ENCODE measurements at places on chromosomes 3 and 15.

DNA sequence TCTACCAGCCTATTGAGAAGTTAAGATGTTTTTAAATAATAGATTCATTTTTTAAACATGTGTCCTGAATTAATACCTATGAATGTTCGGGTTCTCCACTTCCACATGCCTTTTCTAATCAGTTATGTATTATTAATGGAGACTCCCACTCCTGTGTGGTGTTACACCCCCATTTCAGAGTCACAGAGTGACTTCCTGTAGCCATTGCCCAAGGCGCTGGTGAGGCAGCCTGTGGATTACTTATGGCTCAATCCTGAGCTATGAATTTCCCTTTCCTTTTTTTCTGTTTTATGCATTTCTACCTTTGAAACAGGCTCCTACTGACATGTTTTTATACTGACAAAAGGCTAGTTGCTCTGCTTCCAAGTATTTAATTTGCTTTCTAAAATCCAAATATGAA, 162.3 kb downstream of the GABRG3 start:
- no peak for DNase-seq

DNA sequence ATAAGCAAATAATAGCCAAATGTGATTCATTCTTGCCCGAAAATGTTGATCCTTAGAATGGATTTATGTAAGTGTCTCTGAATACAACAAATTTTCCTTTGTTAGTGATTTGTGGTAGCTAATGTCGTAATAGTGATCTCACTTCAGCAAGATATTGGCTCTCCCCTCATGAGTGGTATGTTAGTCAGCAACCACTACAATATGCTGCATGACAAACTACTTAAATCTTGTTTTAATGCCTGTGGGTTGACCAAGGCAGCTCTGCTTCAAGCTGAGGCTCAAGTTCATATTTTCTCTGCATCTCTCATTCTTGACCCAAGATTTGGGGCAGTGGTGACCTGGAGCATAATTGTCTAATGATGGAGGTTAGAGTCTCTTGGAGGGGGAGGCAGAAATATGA, 49.8 kb upstream of the GALNT15 start:
- DNase-seq, result no peak

- DNase-seq, result no peak
Measured at GRCh38 chr15:58498821-58499580, 67.2 kb downstream of the LIPC start.

- DNase-seq, result no peak
Measured at GRCh38 chr3:140394488-140395133, 283.3 kb upstream of the TRIM42 start.

GRCh38 chr15:23422946-23423708, 23.9 kb downstream of the GOLGA6L2 start:
- DNase-seq, result no peak

DNA sequence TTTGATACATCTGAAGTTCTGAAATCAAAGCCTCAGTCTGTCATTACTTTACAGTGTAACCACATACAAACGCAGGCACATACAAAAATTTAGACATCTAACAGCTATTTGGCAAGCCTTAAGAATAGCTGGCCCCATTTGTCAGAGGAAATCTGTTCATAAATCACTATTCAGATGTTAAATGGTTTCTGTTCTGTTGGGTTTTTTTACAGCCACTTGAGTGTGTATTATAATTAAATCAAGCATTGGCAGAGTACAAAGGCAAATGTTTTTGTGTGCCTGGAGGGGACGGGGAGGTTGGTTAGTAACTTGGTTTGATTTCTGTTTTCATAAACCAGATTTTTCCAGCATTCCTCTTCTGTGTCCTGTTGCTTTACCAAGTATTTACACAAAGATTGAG, 24.1 kb downstream of the PIGB start:
- no peak for DNase-seq

DNA sequence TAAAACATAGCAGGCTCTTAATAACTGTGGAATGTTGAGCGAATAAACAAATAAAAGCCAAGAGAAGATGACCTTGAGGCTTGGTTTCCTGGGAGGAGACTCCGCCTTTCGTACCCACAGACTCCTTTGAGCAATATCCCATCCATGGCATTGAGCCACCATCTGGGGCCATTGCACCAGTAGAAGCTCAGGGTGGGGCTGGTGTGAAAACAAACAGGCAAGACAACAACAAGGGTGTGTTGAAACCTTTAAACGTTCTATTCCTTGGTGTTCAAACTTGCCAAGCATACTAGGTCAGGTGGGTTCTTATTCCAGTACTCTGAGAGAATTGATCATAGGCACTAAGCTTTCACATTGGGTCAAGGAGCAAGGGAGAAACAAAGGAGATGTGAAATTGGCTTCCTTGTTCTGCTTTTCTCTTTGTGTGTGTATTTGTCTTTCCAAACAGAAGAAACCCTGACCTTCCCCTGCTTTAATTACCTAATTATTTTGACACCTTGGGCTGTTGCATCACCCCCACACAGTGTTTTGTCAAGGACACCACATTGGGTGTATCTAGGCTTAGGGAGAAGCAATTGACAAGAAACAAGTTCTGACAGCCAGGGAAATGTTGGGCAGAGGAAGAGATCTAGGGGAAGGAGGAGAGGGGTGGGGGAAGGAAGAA, 105.1 kb upstream of the BCL6 start:
- no peak for DNase-seq

GRCh38 chr3:26118165-26118564, 328.3 kb downstream of the OXSM start:
- no peak for DNase-seq

GRCh38 chr3:191963182-191963581, 502.2 kb downstream of the PYDC2 start:
- no peak for DNase-seq

DNA sequence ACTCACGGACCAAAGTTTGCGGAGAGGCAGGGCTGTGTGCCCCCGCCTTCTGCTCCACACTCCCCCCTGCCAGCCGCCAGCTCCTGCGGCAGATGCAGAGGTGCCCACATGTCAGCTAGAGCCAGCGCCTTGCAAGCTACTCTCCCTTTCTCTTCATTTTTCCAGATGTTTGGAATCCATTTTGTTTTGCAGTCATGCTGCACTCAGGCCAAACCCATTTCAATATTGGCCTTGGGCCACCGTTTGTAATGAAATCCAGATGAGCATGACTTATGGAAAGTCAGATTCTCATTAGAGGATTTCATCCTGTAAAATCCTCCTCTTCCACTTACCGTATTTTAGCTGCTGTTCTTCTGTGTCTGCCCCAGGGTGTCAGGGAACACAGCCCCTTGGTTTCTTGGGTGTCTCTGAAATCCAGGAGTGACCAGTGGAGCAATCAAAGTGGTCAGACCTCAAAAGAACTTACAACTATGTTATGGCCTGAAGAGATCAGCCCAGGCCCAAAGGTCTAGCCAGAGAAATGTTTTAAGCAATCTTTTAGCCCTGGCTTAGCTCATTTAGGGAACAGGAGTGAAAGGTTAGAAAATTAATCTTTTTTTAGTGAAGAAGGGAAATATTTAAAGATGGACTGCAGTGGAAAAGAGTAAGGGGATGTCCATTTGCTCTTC, 65.8 kb downstream of the AAGAB start:
- DNase-seq, result no peak

- no peak for DNase-seq
Measured at GRCh38 chr3:150184426-150185071, 213.9 kb upstream of the PFN2 start.
